ENCODE measurements at places on chromosomes 5 and 9.

- no peak for DNase-seq
Measured at GRCh38 chr9:114055894-114056293, 22.2 kb downstream of the AMBP start.

GRCh38 chr9:117153021-117153420, 261.8 kb downstream of the ASTN2 start:
- DNase-seq: no peak

DNA sequence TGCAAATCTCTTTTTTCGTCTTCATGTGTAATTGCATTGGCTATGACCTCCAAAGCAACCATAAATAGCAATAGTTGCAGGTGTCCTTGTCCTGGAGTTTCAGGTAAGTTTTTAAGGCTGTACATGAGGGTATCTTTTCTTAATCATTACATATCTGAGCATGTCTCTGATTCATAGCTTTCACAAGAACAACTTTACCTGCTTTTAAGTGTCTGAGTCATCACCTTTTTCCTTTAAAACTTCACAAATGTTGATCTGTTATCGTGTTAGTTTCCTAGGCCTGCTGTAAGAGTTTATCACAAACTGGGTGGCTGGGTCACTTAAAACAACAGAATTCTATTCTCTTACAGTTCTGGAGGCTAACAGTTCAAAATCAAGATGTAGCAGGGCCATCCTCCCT, 13.8 kb downstream of the GARNL3 start:
- no peak for DNase-seq

DNA sequence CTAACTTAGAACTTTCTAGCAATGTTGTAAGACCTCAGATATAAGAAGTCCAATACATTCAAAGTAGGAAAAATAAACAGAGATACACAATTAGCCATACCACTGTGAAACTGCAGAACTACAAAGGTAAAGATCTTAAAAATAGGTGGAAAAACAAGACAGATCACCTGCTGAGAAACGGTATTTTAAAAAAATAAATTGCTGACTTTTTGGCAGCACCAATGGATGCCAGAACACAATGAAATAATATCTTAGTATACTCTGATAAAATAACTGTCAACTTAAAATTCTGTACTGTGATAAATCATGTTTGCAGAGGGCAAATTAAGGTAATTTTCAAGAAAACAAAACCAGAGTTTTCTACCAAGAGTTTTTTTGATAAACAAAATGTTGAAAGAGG, 138.9 kb downstream of the FBN2 start:
- no peak for DNase-seq

- no peak for DNase-seq
Measured at GRCh38 chr9:83020864-83021263, 42.1 kb downstream of the RASEF start.

DNA sequence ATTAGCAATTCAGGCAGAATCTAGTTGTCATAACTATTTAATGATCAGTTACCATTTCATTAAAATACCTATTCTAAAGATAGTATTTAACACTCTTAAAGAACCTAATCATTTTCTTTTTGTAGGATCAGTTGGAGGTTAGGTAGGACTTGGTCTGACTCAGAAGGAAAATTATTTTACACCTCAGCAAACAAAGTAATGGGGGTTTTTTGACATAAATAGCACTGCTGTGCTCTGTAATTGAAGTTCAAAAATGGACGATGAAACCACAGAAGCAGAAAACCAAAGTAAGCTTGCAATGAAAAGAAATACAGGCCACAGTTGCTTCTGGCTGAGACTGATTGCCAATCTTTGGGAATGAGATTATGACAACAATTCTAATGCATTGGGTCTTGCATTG, 187.0 kb upstream of the TRPM3 start:
- DNase-seq: no peak

DNA sequence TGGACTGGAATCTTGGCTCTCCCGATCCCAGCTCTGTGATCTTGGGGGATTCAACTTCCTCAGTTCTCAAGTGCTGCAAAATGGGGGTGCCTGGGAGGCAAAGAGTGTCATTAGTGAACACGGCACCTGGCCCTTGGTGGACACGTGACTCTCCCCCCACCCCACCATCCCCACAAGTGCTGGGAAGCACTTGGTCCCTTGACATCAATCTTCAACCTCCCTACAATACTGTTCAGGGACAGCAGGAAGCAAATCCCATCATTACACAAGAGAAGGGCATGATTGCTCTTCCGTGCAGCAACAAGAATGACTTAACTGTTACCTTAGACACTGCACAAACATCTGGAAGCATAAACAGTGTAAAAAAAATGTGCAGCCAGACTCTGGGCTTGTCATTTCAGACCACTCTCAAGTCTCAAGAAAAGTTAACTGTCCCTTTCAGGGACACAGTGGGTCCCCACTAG, 61.4 kb downstream of the PSMB7 start:
- no peak for DNase-seq

- no peak for DNase-seq
Measured at GRCh38 chr5:68347536-68347935, 132.0 kb downstream of the PIK3R1 start.

- peak; percentile 59 for DNase-seq
Measured at GRCh38 chr5:32232441-32233219, 58.5 kb upstream of the GOLPH3 start.

DNA sequence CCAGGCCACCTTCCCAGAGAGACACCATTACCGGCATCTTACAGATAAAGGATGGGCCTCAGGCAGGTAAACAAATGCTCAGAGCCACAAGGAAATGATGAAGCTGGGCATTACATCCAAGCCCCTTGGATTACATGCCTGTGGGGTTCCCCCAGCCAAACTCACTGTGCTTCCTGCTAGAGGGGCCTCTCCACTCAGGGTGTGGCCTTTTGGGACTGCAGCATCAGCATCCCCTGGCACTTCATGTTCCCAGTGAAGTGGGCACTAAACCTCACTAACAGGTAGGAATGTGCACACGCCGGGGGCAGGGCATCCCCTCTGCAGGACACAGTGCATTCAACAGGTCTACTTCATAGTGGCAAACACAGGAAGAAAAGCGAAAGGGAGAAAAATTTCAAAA, 125.9 kb downstream of the ROR2 start:
- DNase-seq: no peak

DNA sequence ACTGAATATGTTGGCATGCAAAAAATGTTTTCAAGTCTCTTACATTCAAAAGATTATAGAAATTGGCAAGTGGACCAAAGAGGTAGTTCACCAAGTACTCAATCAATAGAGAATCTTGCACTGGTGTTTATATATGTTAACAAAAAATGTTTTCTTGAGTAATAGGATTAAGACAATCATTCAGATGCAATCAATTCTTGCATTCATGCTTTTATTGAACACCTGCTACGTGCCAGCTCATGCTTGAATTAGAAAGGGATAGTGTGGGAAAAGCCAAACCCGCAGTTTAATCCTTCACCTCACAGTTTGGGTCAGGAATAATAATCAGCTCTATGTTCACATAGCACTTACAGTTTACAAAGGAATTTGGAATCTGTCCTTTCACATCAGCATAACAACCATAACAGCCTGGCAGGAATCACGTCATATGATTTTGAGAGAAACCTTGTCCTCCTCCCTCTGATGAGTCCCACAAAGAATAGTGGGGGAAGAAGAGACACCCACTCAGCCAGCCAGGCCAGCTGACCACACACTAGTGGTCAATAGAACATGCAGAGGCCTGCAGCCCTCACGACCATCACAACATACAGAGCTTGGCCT, 36.8 kb upstream of the FRRS1L start:
- DNase-seq: no peak

DNA sequence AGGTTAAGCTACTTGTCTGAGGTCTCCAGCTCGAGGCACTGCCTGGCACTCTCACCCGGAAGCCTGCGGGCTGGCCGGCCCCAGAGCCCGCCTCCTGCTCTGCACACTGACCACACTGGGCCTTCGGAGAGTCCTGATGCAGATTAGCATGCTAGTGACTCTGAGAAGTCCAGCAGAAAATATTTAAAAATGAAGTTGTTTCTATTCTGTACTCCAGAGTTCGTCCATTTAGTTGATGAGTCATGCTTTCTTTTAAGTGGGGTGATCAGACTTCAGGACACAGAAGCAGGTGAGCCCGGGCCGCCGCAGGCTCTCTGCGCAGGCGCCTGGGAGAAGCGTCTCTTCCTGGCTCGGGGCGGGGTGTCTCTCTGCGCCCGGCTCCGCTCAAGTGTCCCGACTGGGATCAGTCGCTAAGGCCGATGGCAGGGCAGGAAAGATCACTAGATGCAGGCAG, 32.5 kb downstream of the FAM240B start:
- peak; percentile 27 for DNase-seq

- DNase-seq: no peak
Measured at GRCh38 chr5:141521244-141521781, 32.4 kb downstream of the PCDHGC5 start.

DNA sequence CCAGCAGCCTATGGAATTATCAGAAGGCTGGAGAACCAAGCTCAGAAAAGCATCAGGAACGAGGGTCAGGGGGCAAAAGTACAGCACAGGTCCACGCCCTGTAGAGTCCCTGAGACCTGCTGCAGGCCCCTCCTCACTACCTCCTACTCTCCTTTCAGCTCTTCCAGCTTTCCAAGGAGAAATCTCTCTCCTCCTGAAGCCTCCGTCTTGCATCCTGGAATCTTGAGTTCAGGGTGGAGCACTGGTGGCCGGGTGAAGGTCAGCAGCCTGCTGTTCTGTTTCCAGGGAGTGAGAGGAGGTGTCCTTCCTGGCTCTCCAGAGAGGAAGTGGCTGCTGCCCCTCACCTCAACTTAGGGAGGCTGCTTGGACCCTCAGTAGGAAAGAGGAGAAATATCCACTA, 342.3 kb downstream of the ZSWIM6 start:
- no peak for DNase-seq

GRCh38 chr9:111483858-111484571, at the start of gene ECPAS:
ECPAS (minus strand) TSS chr9:111484383; CDS start chr9:111472918, 11,465 bp downstream.
- peak; percentile 40 for DNase-seq

GRCh38 chr5:153753645-153754432, 263.4 kb downstream of the GRIA1 start:
- DNase-seq: no peak

- no peak for DNase-seq
Measured at GRCh38 chr5:74146796-74147195, 493.7 kb downstream of the ENC1 start.

- DNase-seq: no peak
Measured at GRCh38 chr5:92906798-92907376, 674.1 kb downstream of the NR2F1-AS1 start.

DNA sequence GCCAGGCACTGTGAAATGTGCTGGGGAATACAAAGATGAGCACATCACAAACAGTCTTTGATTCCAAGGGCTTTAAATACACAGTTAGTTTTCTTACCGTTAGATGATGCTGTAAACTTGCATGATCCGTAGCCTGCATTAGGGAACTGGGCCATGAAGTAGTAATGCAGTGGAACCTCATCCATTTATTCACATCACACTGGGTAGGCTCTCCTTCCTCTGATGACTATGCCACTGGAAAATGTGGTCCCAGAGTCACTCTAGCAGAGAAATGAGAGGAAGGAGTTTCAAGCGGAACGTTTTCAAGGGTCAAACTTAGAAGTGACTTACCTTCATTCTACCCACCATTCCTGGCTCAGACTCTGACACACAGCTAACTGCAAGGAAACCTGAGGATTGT, 26.4 kb downstream of the ZFAND5 start:
- DNase-seq: no peak

All from CD4-positive, alpha-beta T cell treated with Interleukin-6 at 100 ng/mL for 8 hours (primary cell).